CD4-positive, alpha-beta T cell treated with Interleukin-6 for 4 hours (primary cell): ENCODE measurements at places on chromosomes 7 and 10.

GRCh38 chr7:12102126-12102525 lies 109.0 kb upstream of the TMEM106B start:
- DNase-seq: no peak

GRCh38 chr10:77925795-77926565 lies 575 bp downstream of the DLG5 start:
- DNase-seq: no peak

- DNase-seq: no peak
These were observed 191.3 kb downstream of the FGFR2 start for GRCh38 chr10:121406823-121407545.

DNA sequence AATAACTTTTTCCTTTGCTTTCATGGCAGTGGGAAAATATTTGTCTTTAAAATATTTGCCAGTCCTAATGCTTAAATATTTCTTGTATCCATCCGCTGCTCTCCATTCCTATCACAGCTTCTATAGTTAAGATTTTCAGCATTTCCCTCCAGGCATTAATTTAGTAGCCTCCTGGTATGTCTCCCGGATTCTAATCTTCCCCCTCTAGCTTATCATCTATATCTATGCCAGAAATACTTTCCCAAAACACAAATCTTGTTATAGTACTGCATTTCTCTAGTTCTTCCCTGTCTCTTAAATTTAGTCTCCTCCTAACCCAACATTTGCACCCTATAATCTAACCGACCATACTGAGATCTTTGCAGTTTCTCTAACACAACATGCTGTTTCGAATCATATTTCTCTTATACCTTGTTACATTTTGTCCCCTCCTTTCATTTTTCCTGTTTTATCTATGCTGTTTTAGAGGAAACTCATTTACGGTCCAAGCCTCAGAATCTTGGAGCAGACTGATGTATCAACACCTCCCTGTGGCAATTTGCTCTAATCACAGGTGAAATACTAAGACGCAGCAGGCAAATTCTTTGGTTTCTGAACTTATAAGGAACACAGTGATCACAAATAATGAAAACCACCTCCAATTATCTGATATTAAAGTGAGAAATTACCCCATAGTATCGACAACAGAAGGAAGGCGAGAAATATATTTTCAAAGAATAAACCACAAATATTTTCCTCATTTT lies 10.3 kb downstream of the CNTNAP2 start:
- no peak for DNase-seq
